Fibroblast of pulmonary artery (primary cell): ENCODE measurements at places on chromosomes 6 and 20.

DNA sequence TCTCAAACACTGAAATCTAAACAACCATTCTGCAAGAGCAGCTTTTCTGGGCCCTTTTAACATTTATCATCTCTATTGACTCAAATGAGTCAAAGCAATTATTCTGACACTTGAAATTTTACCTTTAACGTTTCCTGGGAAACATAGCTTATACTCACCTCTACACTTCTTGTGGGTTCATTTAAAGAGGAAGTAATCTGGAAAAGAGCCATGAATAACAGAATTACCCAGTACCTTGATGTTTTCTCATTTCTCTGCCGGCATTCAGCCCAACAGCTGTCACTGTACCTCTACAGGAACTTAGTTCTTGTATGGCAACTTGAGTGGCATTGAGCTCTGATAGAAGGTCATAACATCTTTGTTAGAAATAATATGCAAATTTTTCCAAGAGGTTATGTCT is 272.2 kb downstream of the KCNQ5 start:
- no peak for DNase-seq

DNA sequence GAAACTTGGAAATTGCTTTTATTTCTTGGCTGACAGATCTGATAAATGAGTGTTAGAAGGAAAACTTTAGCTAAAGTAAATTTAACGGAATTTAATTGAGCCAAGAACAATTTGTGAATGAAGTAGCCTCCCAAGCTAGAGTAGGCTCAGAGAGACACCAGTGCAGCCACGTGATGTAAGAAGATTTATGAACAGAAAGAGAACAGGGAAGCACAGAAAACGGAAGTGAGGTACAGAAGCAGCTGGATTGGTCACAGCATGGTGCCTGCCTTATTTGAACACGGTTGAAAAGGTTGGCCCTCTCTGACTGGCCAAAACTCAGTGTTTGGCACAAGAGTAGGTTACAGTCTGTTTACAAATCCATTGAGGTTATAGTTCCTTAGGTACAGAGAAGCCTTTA is 29.5 kb upstream of the IFNGR1 start:
- DNase-seq: no peak

DNA sequence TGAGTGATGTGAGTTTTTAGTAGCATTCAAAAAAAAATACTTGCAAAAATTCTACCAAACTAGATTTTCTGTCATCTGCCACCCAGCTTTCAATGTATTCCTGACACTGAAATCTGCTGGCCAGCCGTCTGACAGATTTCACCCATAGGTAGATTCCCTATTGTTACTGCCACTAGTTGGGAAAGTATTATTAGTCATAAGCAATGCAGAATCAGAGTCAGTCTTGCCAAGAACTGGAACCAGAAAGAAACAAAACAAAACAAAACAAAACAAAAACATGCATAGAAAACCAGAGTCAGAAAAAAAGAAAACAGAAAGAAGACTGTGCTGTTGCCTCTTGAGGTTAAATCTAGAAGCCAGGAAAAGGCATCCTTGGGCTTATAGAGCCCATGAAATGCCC is 293.1 kb upstream of the KCNQ5 start:
- peak; percentile 48 for DNase-seq

DNA sequence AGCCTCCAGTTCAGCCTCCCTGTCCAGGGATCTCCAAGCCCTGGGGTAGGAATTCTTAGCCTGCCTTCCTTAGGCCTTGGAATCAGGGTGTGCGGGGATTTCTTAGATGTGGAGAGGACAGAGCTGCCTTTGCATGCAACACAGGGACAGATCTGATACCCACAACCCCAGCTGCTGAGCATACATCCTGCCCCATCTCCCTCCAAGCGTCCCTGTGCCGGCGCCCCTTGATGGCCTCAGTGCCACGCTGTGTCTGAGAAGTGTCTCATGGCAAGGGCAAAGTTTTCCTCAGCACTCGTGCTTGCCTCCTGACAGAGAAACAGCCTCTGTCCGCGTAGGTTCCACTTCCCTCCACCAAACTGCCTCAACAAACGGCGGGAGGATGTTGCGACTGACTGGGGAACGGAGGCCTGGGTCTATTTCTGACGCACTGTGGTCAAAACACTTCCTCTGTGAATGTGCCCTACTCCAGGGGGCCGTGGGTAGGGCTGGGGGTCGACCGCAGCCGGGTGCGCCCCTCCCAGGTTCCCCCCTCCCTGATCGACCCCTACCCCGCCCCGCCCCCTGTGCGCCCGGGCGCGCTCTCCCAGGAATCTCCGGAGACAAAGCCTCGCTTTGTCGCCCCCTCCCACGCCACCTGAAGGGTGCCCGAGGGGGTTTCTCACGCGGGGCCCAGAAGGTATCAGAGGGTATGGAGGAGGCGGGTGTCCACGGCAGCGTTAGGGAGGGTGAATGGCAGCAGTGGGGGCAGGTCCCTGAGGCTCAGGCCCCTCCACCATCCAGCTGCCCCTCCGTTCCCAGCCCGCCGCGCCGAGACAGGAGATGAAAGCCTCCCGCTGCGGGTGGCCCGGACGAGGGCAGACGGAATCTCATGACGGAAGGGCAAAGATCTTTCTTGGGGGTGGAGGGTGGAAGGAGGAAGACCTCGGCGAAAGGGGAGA is 806 bp downstream of the MICAL1 start:
- DNase-seq: peak; percentile 29

DNA sequence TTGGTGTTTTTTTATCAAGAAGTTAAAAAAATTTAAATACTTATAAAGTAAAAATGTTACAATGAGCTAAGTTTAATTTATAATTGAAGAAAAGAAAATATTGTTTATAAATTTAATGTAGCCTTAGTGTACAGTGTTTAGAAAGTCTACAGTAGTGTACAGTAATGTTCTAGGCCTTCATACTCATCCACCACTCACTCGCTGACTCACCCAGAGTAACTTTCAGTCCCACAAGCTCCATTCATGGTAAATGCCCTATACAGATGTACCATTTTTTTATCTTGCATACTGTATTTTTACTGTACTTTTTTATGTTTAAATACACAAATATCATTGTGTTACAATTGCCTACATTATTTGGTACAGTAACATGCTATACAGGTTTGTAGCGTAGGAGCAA is 26.0 kb downstream of the HTR1E start:
- DNase-seq: no peak

GRCh38 chr6:18431581-18431980 is 44.4 kb downstream of the RNF144B start:
- no peak for DNase-seq

- peak; percentile 77 for DNase-seq
Observed at GRCh38 chr6:69894578-69895347, 28.4 kb downstream of the COL19A1 start.

GRCh38 chr6:170268216-170269129 is 22.4 kb downstream of the DLL1 start:
- DNase-seq: no peak

- peak; percentile 62 for DNase-seq
Observed at GRCh38 chr20:34473262-34473883, 42.8 kb upstream of the DYNLRB1 start.

DNA sequence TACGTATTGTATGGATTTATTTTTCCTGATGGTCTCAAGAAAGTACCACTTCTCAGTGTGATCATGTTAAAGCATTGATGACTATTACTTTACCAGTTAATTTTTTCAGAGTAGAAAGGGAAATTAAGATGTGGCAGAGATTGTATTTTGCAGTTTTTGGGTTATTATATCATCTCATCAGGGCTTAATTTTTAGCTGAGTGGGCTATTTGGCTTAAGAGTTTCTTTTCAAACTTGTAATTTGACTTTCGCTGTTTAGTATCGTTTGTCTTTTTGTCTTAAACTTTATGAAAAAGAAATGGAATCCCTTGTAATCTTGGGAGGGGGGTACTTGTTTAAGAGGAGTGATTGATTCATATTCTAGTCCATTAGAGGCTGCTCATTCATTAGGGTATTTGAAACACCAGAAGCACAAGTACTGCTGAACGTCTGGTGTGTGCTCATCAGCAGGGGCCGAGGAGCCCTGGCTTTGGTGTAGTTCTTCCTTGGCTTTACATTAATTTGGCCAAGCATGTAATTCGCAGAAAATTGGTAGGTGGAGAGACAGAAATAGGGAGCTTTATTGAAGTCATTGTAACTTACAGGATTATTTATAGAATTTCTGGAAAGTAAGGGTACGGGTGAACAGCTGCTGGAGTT is 112.4 kb downstream of the TIAM2 start:
- DNase-seq: no peak

GRCh38 chr6:70672549-70672948 is 4.9 kb downstream of the SMAP1 start:
- DNase-seq: no peak

DNA sequence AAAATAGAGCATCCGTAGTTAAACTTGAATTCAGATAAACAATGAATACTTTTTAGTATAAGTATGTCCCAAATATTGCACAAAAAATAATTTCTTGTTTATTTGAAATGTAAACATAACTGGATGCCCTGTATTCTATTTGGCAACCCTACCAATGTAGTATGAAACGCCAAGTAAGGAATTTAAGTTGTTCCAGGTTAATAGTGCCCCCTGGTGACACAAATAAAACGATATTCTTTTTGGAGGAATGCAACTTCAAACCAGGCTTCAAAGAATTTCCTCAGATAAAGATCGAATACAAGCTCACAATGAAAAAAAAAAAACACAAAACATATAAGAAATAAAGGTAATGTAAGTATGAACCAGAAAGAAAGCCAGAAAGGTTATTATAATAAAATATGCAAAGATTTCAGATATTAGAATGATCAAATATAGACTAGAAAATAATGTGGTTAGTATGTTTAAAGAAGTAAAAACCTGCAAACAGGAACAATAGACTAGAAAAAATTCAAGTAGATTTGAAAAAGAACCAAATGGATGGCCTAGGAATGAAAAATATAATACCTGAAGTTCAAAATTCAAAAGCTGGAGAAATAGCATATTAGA is 18.4 kb upstream of the AKAP7 start:
- DNase-seq: peak; percentile 80

DNA sequence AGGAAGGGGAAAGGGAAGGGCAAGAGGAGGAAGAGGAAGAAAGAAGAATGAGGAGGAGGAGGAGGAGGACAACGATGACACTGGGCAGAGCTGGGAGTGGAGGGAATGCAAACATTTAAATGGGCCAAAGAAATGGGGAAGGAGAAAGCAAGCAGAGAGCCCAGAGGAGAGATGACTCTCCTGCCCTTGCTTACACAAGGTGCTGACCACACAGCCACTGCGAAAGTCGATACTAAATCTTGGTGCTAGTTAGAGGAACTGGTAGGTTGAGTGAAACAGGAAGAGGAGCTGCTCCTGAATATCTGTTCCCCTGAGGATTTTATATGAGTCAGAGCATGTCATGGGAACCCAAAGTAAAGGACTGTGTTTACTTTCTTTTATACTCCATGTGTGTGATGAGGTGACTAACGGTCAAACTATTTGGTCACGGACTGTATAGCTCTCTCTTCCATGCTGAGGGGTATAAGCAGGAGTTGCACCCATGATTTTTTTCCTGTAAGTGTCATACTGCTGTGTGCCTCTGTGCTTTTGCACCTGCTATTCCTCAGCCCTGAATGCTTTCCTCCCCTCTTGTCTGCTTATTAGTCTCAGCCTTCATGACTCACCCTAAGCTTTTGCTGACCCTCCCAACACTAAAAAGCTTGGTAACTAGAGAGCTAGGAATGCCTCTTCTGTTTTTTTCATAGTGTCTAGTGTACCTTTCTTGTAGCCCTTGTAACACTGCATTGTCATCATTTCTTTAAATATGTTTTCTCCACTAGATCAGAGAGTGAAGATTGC is 9.5 kb upstream of the PAQR8 start:
- DNase-seq: peak; percentile 93

- no peak for DNase-seq
Observed at GRCh38 chr20:62449951-62450691, 22.8 kb upstream of the RBBP8NL start.
